ENCODE measurements at places on chromosomes 5 and 9. TPM values are rescaled to one million over a fixed set of nuclear protein-coding genes. Genes with fewer than 3 reads are reported as not detected.

The SLC6A18 gene
- total RNA-seq, result not detected

The TRPM3 gene
- 37.2 TPM for total RNA-seq

DNA sequence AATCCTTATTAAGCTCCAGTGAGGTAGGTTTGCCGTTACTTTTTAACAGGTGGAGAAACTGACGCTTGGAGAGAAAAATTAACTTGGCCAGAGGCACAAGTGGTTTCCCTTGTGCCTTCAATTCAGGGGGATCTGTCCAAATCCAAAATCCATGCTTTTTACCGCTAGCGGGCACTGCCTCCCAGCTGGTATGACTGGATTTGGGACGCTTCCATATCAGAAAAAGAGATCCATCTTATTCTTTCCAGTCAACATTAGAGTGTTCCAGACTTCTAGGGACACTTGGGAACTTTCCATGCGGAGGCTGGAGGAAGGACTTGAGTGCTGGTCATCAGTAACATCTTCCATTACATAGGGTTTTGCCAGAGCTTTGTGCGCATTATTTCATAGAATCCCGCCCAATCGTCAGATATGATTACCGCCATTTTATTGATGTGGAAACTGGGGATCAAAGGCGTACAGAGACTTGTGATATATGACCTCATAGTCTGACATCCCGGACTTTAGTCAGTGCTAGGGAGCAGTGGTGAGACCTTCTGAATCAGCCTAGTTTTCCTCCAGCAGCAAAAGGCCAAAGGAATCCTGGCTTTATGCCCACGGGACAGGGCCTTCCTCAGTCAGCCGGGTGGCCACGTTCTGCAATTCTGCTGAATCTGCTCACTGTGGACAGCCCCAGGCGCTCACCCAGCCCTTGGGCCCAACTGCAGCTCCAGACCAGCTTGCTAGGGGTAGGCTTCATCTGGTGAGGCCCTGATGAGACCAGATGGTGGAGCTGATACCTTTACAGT, 1.1 kb upstream of the GNPDA1 start:
- no peak for DNase-seq

DNA sequence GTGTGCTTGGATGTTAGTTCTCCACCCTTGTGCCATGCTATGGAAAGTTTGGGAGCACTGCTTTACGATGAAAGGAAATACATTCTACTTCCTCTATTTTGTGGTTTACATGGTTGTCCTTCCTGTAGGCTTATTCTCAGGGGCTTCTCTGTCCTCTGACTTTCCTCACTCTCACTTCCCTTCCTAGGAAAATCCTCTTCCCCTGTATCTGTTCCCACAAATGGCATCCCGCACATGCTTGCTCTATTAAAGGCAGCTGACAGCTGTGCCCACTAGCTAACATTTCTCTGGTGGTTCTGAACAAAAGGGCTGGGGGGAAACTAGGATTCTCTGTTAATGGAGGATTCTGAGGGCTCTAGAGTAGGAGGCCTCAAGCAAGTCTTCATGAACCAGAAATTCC, 52.4 kb downstream of the FAM170A start:
- DNase-seq, result no peak

The QRFP gene
- total RNA-seq, result not detected

DNA sequence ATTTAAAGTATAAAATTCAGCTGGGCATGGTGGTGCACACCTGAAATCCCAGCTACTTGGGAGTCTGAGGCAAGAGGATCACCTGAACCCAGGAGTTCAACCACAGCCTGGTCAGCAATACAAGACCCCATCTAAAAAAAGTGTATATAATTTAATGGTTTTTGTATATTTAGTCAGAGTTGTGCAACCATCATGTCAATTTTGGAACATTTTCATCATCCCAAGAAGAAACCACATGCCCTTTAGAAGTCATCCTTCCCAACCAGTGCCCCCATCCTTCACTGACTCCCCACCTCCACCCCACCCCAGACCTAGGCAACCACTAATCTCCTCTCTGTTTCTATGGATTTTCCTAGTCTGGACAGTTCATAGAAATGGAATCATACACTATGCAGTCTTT, 18.8 kb upstream of the TEK start:
- DNase-seq, result no peak

DNA sequence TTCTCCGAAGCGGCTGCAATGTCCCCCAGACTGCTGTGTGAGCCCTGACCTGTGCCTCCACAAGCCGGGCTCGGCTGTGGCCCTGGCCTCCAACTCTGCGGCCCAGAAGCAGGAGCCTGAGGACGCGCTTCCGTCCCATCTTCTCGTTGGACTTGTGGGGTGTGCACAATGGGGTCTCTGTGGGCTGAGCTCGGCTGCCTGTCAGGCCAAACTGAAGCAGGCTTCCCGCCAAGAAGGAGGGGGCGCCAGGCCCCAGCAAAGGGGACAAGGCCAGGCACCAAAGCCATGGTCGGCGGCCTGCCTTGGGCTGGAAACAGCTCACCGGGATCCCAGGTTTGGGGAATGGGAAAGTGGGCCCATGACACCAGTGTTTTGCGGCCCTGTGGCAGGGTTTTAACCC, 4.1 kb downstream of the NOTCH1 start:
- no peak for DNase-seq

DNA sequence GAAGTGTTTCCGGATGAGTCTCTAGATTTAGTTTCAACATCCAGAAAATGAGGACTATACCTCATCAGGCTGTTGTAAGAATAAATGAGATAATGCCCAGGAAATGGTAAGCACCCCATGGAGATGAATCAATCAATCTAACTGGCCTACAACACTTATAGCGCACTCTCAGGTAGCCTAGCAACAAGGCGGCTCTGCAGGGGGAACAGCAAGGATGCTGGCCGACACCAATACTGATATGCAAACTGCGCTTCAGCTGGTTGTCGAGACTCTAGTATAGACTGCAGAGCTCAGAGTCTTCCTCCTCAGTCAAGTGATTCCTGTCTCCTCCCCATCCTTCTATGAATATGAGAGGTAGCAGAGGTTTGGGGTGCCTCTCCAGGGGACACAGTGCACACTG, 218.8 kb upstream of the WWC1 start:
- no peak for DNase-seq

DNA sequence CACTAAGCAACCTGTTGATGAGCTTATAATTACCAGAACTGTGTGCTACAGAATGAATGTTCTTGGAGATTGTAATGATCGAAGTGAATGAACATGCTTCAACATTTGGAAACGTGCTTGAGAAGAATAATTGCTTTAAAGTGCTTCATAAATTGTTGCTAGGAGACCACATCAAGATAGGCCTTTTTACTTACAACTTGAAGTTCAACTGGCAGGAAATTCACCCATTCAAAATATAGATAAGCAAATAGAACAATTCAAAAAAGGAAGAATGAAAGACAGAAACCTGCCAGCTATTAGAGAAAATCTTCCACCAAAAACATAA, 38.0 kb upstream of the SLC44A1 start:
- no peak for DNase-seq

The CCDC152 gene
- total RNA-seq, result 11.8 TPM

- no peak for DNase-seq
Measured at GRCh38 chr5:138351056-138351455, 1.4 kb upstream of the KDM3B start.

- no peak for DNase-seq
Measured at GRCh38 chr9:117951127-117951526, 246.9 kb downstream of the TLR4 start.

- no peak for DNase-seq
Measured at GRCh38 chr5:39151745-39152144, 67.6 kb downstream of the FYB1 start.

The FGF1 gene
- not detected for total RNA-seq

GRCh38 chr5:171092194-171092593, 216.9 kb upstream of the TLX3 start:
- DNase-seq, result no peak

GRCh38 chr5:118196229-118196628, 792.1 kb downstream of the DTWD2 start:
- DNase-seq, result no peak

The CDC20B gene
- not detected for total RNA-seq
